NT2/D1 (cell line): ENCODE measurements at places on chromosomes 13 and 19.

DNA sequence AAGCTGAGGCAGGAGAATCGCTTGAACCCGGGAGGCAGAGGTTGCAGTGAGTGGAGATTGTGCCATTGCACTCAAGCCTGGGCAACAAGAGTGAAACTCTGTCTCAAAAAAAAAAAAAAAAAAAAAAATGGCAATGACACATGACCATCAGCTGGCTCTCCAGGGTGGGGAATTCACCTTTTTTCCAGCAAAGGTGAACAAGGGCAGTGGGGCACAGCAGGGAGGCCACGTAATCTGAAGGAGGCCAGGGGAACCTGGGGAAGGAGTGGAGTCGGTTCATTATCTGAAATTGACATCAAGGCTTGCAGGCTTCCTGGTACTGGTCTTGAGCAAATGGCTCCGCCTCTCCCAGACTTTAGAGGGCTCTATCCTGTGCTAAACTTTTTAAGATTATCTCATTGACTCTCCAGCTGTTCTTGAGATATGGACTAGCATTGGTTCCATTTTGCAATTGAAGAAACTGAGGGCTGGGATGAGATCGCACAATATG, 28.1 kb downstream of the KEAP1 start:
- no peak for DNase-seq

GRCh38 chr19:54428323-54429175, 13.3 kb downstream of the TTYH1 start:
- no peak for DNase-seq

DNA sequence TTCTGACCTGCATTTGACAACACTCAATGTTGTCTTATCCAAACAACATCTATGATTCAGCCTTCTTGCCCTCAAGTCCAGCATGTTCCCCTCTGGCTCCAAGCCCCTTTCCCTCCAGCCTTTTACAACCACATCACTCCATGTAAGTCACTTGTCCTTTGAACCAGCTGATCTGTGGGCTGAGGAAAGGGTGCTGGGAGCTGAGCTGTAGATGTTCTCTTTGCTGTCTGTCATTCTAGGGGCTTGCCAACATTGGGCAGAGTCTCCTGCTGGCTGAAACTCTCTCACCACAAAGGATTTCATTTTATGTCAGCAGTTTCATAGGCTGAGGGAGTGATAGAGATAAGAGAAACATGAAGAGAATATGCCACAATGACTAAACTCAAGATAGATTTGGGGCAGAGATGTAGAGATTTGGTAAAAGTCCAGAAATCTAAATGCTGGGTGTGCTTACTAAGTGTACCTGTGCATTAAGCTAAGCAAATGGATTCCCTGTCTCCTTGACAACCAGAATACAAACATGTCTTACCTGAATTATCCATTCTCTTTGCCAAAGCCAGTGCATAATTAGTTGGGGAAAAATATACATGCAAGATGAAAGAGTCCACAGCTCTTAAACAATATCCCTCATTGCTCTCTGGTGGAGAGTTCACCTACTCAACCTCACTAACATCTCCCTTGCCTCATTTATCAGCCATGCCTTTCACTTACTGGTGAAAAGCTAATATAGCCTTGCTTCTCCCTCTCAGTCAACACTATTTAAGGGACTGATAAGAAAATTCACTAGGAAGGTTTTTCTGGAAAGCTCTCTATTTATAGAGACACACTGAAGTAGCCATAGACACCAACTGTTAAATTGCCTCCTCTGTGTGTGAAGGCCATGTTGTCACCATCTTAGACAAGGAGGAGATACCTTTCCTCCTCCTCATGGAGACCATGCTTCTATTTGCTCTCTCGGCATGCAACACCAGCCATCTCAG, 175.5 kb upstream of the SERP2 start:
- DNase-seq = no peak

DNA sequence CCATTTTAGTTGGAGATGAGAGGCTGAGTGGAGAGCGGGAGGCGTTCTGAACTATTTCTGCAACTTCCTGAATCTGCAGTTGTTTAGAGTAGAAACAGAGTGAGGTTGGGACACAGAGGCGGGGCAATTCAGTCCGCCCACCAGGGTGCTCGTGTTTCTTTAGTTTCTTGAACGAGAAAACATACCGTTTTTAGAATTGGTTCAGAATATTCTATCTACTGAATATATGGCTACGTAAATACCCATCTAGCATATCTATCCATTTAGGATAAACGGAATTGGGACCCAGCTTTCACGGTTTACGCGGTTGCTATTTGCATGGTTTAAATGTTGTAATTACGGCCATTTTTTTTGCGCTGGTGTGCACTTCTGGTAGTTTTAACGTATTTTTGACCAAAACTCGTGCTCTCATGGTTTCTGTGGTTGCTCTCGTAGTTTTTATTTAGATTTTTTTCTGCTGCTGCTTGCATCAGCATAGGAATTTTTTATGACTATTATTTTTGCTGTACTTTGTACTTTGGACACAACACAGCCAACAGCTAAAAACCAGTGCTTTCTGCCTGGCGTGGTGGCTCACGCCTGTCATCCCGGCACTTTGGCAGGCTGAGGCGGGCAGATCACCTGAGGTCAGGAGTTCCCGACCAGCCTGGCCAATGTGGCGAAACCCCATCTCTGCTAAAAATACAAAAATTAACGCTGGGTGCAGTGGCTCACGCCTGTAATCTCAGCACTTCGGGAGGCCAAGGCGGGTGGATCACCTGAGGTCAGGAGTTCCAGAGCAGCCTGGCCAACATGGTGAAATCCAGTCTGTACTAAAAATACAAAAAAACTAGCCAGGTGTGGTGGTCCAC, 32.7 kb downstream of the TIMM13 start:
- DNase-seq = no peak

GRCh38 chr13:79898202-79898826, 417.4 kb downstream of the NDFIP2 start:
- no peak for DNase-seq

- no peak for DNase-seq
These were observed 12.7 kb upstream of the DPY19L3 start for GRCh38 chr19:32392901-32393300.

GRCh38 chr13:85661675-85662074, 137.5 kb downstream of the SLITRK6 start:
- DNase-seq = no peak

- no peak for DNase-seq
These were observed 212.8 kb downstream of the RFC3 start for GRCh38 chr13:34030782-34031181.

GRCh38 chr19:3243819-3244700, 19.6 kb downstream of the CELF5 start:
- DNase-seq = peak; percentile 51

DNA sequence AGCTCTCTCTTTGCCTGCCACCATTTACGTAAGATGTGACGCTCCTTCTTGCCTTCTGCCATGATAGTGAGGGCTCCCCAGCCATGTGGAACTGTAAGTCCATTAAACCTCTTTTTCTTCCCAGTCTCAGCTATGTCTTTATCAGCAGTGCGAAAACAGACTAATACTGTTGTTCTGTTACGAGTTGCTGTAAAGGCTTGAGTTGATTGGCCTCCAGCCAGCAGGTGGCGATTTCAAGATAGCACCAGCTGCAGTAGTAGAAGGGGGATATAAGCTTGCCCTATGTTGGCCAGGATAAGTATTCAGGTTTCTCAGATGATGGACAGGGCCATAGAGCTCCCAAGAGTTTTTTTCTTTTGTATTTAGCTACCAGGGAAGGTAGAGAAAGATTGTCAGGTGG, 385.5 kb downstream of the MZT1 start:
- DNase-seq = no peak

DNA sequence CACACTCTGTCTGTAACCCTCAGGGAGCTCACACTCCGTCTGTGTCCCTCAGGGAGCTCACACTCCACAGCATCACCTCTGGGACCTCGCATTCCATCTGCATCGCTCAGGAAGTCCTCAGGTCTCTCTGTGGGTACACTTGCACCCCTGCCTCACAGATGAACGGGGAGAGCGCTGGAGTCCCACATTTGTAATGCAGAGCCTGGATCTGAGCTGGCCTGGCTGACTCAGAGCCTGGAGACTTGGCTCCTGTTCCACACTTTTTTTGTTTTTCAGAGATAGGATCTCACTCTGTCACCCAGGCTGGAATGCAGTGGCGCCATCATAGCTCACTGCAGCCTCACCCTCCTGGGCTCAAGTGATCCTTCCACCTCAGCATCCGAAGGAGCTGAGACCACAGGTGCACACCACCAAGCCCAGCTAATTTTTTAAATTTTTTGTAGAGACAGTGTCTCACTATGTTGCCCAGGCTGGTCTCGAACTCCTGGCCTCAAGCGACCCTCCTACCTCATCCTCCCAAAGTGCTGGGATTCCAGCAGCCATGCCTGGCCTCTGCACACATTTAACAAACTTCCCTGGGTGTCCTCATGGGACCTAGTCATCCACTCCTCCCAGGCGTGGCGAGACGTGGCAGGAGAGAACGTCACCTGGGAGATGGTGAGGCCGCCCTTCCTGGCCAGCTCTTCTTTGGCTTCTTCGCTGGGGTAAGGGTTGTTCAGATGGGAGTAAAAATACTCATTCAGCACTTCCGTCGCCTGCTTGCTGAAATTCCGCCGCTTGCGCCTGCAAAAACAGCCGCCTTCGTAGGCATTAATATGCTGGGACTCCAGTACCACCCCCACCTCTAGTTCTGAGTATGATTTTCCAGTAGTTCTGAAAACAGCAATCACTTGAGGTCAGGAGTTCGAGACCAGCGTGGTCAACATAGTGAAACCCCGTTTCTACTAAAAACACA, 31.0 kb downstream of the CILP2 start:
- DNase-seq = no peak
